ENCODE measurements at places on chromosomes 16 and 17. TPM values are rescaled to one million over a fixed set of nuclear protein-coding genes. Genes with fewer than 3 reads are reported as not detected.

Gene KRTAP17-1
- not detected for polyA plus RNA-seq

Gene GP1BA
- 0.26 TPM for polyA plus RNA-seq

Gene ADAP2
- polyA plus RNA-seq, result 5.0 TPM

Gene CLEC3A
- polyA plus RNA-seq, result not detected

Gene DCAKD
- polyA plus RNA-seq, result 13.8 TPM

Gene FZD2
- polyA plus RNA-seq, result not detected

Gene CD300H
- 0.61 TPM for polyA plus RNA-seq

Gene GINS2
- polyA plus RNA-seq, result 0.69 TPM

Gene NHLRC4
- polyA plus RNA-seq, result 4.5 TPM

Gene BAHCC1
- not detected for polyA plus RNA-seq

Gene SRL
- not detected for polyA plus RNA-seq

Gene CACNG1
- polyA plus RNA-seq, result not detected

Gene PLCG2
- polyA plus RNA-seq, result 123 TPM

Gene NACA2
- polyA plus RNA-seq, result not detected

Gene GPR179
- not detected for polyA plus RNA-seq

Gene ABCA8
- polyA plus RNA-seq, result not detected

Gene KCNJ16
- not detected for polyA plus RNA-seq

Gene XPO6
- 86.1 TPM for polyA plus RNA-seq

Gene KLHL10
- 0.16 TPM for polyA plus RNA-seq

Gene KRTAP16-1
- not detected for polyA plus RNA-seq

Gene FTO
- 53.2 TPM for polyA plus RNA-seq

Gene ARRB2
- 21.5 TPM for polyA plus RNA-seq

Gene SLFN14
- polyA plus RNA-seq, result not detected

Gene PLK1
- polyA plus RNA-seq, result 0.53 TPM

Gene CCL7
- polyA plus RNA-seq, result not detected

Gene ATP2A1
- not detected for polyA plus RNA-seq

Gene CDR2
- 16.2 TPM for polyA plus RNA-seq

Gene TBC1D3I
- not detected for polyA plus RNA-seq

Gene KRTAP4-1
- not detected for polyA plus RNA-seq

Gene ASIC2
- not detected for polyA plus RNA-seq

Gene CES5A
- polyA plus RNA-seq, result not detected
